ENCODE measurements at places on chromosomes 6 and 20.

- no peak for DNase-seq
These were observed 214.3 kb upstream of the MYLIP start for GRCh38 chr6:15914553-15914952.

- no peak for DNase-seq
These were observed 107.8 kb downstream of the SYNE1 start for GRCh38 chr6:152529369-152529768.

- no peak for DNase-seq
These were observed 16.2 kb upstream of the FAM135A start for GRCh38 chr6:70396796-70397729.

DNA sequence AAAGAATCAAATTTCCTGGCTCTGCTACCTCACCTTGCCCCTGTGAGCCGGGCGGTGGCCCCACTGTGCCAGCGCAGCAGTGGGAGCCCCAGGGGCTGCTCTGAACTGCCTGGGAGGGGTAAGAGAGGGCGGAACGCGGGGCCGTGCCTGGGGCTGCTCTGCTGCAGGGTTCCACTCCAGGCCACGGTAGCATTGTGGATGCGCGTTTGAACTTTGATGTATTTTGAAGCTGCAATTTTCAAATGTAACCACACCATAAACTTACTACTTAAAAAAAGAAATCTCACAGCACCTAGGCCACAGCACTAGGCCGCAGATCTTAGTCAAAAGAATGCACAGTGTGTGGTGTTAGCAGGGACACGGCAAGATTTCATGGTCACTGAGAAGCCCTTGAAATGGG is 57.5 kb downstream of the PRDM1 start:
- DNase-seq, result no peak

DNA sequence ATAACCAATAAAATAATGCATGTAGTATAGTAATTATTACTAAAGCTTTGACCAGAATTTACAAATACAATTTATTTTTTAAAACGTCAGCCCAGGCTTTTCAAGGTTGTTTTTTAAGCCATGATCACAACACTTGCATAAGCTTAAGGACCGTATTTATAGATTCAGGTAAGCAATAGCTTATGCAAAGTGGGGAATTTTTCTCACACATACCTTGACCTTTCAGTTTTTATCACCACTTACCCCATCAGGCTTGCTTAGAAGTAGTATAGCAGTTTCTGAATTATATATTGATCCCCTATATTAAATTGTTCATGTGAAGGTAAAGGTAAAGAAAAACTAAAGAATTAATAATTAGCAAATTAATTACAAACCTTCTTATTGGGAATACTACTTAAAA is 232.3 kb upstream of the FKBP1C start:
- DNase-seq, result no peak

DNA sequence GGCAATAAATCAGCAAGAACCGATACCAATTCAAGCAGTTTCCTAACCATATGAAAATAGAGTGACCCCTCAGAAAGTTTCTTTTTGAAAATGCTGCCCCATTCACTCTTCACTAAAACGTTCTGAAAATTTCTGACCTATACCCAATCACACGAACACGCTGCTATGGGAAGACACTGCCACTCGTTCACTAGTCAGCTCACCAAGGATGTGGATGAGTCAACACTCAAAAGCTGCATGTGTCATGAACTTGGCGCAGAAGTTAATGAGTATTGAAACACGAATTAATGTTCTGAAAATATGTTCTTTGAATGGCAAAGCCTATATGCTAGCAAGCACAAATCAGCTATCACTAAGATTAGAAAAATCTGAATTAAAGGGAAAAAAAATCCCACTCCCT is 84.2 kb downstream of the PREP start:
- no peak for DNase-seq

DNA sequence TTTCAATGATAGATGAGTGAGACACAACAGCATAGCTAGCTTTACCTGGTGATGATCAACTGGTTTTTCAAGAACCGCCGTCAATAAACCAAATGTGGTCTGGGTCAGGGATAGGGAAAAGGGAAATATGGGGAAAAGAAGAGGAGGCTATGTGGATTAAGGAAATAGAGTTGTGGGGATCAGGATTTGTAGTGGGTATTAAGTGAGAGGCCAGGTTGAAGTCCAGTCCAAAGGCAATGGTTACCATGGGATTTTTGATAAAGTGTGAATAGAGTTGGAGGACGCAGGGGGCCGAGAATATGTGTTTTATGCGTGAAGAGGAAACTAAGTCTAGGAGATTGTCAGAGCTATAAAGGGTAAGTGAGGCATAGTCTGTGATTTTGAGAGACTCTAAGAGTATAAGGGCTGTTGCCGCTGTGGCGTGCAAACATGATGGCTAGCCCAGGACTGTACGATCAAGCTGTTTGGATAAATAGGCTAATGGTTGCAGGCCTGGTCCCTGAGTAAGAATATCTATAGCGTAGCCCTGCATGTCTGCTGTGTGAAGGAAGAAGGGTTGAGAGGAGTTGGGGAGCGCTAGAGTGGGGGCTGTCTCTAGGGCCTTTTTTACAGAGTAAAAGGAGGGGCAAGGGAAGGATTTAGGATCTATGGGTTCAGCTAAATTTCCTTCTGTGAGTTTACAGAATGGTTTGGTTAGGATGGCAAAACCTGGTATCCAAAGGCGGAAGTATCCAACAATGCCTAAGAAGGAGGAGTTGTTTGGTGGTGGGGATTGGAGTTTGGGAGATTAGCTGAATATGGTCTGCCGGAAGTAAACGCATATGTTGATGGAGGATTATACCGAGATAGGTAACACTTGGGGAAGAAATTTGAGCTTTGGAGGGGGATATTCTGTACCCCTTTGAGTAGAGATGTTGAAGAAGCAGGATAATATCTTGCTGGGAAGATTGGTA is 749.7 kb upstream of the ADGRB3 start:
- DNase-seq, result no peak

GRCh38 chr6:157376706-157377230 is 4.2 kb upstream of the ZDHHC14 start:
- DNase-seq, result no peak

- DNase-seq, result no peak
These were observed 9.9 kb downstream of the PROCR start for GRCh38 chr20:35181731-35182130.

GRCh38 chr20:23186808-23187207 is 100.7 kb upstream of the CD93 start:
- no peak for DNase-seq

GRCh38 chr6:84059082-84059481 is 25.5 kb downstream of the MRAP2 start:
- DNase-seq, result no peak

- DNase-seq, result no peak
These were observed 7.0 kb upstream of the ID4 start for GRCh38 chr6:19830171-19830570.

- DNase-seq, result no peak
These were observed 97.9 kb downstream of the SOD2 start for GRCh38 chr6:159595173-159595572.

DNA sequence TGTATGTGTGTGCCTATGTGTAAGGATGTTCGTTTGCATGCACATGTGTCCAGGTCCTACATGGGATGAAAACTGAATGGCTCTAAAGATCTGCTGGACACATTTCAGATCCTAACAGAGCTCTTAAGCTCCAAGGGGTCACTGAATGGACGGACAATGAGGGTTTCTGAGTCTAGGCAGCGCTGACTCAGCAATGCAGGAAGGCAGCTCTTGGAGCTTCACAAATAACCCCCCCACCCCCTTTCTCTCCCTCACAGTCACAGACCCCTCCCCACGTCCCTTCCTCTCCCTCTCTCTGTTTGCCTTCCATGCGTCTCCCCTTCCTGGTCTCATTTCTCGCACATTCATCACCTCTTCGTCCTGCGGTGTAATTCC is 369.8 kb downstream of the PREX1 start:
- DNase-seq, result no peak

DNA sequence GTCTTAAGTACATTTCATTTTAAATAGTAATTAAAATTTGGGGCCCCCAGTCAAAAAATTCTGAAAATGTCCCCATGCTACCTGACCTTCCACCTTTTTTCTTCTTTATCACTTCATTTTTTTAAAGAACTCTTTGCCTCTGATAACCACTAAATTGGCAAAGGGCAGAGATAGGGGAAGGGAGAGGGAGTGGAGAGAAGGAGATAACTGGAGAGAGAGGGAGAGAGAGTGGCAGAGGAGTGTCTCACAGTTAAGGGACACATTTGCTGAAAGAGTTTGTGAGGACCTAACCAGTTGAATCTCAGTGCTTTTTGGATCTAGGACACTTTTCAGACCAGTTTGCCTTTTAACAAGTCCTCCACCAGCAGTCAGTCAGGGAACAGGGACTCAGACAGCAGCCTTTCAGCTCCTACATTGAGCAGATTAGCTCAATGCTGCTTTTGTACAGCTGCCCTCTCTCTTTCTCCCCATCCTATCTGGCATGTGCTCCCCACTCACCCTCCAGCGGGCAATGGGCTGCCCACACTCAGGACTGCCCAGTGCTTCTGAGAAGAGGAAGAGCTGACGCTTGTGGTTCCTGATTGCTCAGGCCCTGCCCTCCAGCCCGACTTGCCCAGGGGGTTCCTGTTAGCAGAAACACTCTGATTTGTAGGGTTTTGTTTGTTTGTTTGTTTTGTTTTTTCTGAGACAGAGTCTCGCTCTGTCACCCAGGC is 14.4 kb downstream of the ARMC2 start:
- DNase-seq, result no peak

DNA sequence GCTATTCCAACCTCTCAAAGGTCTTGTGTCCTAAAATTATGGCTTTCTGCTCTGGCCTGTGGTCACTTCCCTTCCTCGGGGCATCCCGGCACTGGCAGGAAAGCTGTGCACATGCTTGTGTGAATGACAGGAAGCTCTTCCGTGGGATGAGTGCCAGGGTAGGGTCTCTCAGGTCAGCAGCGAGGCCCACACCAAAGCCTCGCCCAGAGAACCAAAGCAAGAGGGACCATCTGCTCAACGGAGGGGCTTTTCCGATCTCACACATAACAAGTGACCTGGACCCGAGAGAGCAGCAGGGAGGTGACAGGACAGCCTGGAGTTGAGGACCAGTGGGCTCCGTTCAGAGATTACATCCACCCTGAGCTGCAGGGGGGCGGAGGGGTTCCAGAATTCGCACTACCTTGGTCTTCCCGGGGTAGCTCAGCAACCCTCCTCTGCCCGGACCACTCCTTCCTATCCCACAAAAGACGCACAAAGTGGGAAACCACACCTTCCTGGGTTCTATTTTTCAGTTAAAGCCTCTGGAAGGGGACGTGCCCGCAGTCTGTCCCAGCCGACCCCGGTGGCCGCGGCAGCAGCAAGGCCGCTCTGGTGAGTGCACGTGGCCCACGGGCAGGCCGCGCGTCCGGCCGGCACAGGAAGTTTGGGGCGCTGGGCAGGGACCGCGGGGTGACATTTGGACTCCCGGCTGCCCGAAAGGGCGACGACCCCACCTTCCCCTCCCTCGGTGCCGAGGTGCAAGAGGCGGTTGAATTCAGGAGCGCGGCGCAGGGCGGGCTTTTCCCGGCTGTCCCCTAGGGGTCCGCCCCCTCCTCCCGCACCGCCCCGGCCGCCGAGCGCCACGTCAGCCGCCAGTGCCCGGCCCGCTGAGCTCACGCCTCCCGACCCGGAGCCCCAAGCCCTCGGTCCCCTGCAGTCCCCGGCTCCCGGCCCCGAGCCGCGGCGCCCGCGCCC is 988 bp downstream of the TXNDC5 start:
- peak; percentile 12 for DNase-seq

- no peak for DNase-seq
These were observed 589 bp upstream of the PDCD2 start for GRCh38 chr6:170584954-170585498.

- DNase-seq, result no peak
These were observed 6.8 kb upstream of the SOX4 start for GRCh38 chr6:21586740-21587178.

DNA sequence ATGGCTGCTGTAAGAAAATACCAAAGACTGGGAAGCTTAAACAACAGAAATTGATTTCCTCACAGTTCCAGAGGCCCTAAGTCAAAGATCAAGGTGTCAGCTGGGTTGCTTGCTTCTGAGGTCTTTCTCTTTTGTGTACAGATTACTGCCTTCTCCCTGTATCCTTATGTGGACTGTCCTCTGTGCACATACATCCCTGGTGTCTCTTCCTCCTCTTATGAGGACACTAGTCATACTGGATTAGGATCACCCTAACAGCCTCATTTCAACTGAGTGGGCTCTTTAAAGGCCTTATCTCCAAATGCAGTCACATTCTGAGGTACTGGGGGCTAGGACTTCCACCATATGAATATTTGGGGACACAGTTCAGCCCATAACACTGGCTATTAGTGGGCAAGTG is 130.0 kb upstream of the DTNBP1 start:
- DNase-seq, result no peak

DNA sequence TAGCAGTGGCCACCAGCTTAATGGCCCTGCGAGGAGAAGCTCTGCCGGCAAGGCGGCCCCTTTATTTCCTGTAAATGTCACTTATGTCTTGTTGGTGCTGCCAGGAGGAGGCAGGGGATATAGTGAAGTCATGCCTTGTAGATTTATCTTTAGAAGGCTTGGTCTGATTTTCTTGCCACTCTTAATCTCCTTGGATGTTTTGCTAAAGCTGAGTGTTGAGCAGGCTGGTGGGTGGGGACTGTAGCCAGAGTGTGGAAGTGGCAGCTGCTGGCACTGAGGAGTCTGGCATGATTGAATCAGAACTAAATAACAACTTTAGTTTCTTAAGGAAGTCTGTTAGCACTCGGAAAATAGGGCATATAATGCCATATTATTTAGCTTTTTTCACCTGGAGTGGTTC is 77.9 kb downstream of the PHF20 start:
- no peak for DNase-seq

DNA sequence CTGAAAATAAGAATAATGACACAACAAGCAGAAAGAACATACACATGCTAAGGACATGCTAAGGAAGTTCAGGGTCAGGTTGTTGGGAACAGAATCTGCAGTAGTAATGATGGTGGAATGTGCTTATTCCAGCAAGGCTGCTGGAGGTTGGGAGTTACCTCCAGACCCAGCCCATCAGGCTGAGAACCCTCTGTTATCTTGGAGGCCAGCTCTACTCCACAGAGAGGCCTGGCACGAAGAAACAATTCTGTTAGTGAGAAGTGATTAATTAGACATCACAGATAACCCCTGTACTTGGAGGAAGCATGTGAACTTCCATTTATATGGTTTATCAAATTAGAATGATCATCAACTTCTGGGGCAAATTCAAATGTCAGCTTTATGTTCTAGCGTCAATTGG is 22.1 kb upstream of the ARHGAP18 start:
- no peak for DNase-seq

DNA sequence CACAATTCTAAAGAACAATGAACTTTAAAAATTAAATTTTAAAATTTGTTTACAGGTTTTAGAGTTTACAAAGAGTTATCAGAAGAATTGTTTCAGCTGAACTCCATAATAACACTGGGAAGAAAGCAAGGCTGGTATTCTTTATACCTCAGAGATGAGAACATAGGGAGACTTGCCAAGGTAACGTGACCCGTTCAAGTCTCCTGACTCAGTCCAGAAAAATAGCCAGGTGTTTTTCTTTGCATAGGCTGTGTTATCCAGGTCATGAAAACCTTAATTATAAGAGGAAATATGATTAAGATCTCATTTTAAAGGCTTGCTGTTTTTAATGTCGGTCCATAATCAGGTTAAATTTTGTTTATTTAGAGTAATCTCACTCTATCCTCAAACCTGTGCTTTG is 8.5 kb upstream of the C6orf141 start:
- DNase-seq, result no peak

All from stimulated activated CD8-positive, alpha-beta memory T cell treated with anti-CD3 and anti-CD28 coated beads, Interleukin-4, amount 100 ng/mL, for 4 hours (primary cell).